ENCODE measurements at places on chromosomes 3 and 15.

- no peak for DNase-seq
Observed at GRCh38 chr15:99495430-99496301, 70.1 kb upstream of the MEF2A start.

- no peak for DNase-seq
Observed at GRCh38 chr3:188421151-188421821, 267.3 kb downstream of the LPP start.

DNA sequence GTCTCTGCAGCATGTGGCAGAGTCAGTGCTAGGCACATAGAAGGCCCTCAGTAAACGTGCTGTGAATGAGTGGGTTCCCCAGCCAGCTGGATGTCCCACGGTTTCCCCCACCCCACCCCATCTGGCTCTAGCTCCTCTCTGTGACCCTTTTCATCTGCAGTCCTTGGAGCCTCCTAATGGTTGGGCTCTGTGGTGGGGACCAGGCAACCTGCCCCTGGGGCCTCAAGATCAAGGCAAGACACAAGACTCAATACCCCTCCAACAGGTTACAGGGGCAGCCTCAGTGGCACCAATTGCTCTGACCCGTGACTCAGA lies 17.1 kb upstream of the CYP11A1 start:
- DNase-seq: no peak

DNA sequence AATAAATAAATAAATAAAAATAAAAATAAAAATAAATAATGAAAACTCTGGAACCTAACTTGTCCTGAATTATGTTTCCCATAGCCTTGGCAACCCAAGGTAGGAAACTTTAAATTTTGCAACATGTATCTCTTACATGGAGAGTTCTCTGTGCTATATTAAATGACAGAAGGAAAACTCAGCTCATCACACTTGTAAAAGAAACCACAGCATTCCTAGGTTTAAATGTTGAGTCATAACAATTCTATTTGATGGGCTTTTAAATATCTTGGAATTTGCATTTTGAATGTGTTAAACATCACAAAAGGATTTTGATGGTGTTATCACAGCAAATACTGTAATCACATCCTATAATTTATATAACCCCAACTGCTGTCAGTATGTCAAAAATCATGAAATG lies 144.2 kb downstream of the LRTM1 start:
- no peak for DNase-seq

GRCh38 chr15:63136742-63137141 lies 15.1 kb downstream of the LACTB start:
- DNase-seq: no peak

GRCh38 chr15:72866182-72866581 lies 82.6 kb upstream of the ADPGK start:
- no peak for DNase-seq

- DNase-seq: no peak
Observed at GRCh38 chr15:39255760-39256159, 325.1 kb upstream of the THBS1 start.

DNA sequence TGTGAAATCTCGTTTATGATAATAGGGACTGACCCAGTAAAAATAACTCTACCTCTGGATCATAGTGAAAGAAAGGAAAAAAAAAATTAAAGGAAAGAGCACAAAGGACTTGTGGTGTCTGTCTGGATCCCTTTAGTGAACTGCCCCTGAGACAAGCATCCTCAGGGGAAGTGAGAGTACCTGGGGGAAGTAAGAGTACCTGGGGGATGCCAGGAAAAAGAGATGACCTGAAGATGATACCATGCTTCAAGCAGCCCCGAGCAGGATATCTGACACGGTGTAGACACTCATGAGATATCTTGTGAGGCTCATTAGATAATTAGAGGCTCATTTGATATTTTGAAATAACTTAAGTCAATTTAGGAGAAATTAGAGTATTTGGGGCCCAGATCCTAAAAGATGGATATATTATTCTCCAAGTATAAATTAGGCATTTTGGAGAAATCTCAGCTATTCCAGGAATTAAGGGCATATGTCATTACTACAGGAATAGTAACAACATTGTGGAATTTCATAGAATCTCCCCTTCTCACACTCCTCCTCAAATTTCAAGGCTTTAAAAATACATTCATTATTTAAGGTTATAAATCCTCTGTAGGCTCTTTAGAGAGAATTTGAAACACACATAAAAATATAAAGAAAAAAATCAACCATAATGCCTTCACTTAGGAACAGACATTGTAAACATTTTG lies 36.3 kb upstream of the PSMD6 start:
- no peak for DNase-seq

DNA sequence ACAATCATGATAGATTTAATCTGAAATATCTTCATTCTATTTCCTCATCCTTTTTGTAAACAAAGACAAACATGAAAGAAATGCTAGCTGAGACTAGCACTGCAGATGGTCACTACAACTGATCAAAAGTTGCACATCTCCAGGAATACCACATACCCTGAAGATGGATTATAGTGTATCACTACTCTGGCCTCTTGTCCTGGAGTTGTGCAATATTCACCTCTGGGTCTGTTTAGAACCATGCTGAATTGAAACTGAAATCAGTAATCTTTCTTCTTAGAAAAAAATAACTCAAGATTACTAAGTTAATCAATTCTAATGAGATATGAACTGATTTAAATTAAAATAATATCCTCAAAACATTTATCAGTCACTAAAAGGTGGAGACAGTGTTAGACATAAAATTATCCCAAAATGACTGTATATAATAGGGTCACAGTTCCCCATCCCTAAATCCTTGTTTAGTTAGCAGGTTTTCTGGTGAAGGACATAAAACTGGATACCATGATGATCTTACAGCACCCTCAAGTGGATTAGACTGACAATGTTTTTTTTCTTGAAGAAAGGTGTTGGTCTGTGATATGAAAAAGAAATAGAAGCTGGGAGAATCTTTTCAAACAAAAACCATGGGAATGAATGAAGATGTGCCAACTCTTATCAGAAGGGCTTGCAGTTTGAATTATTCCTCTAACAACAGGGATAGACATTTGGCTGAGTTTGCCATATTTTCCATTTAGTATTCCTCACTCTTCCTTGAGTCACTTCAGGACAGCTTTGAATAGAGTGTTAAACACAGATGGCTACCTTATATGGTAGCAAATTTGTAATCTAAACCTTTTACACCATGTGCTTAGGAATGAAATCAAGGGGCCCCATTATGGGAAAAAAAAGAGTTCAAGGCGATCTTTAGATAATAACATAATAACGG lies 7.1 kb upstream of the TTC14 start:
- DNase-seq: no peak

DNA sequence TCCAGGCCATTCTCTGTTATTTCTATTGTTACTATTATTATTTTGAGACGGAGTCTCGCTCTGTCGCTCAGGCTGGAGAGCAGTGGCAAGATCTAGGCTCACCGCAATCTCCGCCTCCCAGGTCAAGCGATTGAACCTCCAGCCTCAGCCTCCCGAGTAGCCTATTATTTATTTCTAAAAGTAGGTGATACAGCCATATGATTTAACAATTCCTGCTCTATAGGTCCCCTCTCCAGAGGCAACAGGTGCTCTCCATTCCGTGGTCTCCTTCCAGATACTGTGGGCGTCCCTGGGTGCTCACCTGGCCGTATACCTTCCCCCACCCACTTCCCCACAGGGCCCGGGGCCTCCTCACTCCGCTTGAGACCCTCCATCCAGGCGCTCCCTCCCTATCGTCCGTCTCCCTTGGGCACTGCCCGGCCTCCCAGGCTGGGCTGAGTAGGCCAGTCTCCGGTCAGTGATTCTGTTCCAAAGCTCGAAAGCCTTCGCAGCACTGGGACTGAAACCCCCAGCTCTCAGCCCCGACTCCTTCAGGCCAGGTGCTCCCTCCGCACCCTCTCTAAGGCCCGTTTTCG lies 708 bp upstream of the PTPN23 start:
- no peak for DNase-seq

- peak; percentile 20 for DNase-seq
Observed at GRCh38 chr3:106566277-106566676, 697.5 kb upstream of the CBLB start.

DNA sequence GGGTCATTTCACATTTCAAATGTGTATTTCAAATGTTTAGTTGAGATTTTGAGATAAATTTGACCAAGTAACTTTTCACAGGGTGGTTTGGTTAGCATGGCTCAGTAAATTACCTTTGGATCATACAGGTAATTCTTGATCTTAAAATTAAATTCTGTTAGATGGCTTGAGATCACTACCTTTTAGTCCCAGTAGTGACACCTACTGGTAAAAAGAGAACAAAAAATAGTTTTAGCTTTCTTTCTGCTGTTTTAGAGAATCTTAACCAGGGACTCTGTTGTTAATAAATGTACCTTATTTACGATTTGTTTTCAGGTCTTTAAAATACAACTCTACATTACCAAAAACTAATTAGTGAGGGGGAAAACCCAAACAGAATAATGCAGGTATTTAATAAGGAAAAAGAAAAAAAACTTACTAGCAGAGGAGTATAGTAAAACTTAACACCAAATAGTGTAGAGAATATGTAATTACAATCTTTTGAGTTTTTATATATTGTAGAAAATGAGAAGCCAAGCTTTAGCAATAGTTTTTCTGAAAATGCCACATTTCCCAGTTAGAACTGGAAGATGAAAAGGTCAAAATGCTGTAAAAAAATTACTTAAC lies 620.3 kb upstream of the AGTR1 start:
- no peak for DNase-seq

- DNase-seq: no peak
Observed at GRCh38 chr3:37920156-37920699, 58.5 kb downstream of the CTDSPL start.

GRCh38 chr3:16482194-16482769 lies 31.2 kb downstream of the RFTN1 start:
- no peak for DNase-seq

- DNase-seq: no peak
Observed at GRCh38 chr3:4904811-4905695, 74.2 kb upstream of the BHLHE40 start.

DNA sequence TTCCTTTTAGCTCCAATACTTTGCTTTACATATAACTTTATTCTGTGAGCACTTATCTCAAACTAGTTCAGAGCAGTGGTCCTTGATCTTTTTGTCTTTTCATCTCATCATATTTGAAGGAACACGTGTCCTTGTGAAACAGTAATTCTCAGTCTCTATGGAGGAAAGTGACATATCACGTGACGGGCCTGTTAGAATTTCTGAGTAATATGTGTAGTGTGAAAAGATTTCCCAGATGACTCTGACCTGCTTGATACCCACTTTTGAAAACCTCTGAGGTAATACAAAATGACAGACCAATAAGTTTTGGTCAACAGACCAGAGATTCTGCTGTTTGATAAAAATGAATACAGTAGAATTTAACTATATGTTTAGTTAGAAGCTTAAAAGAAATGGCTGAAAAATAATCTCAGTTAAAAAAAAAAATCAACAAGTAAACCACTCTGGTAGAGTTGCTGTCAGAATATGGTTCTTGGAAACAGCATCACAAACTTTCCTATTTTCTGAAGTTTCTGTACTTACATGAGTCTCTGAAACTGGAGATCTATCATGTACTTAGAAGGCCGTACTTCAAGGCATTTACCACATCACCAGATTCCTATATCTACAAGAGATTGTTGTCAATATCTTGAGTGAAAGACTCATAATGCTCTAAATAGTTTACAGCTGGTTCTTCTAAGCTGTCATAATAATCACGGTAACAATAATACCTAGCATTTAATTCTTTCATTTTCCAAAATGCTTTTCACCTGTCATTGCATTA lies 590.2 kb upstream of the TBL1XR1 start:
- peak; percentile 42 for DNase-seq

- DNase-seq: peak; percentile 20
Observed at GRCh38 chr3:23726811-23727548, 78.8 kb upstream of the UBE2E1 start.

GRCh38 chr3:125375950-125376679 lies 990 bp upstream of the ZNF148 start:
- DNase-seq: no peak

- DNase-seq: no peak
Observed at GRCh38 chr3:128625409-128625945, 25.1 kb downstream of the RPN1 start.

- DNase-seq: no peak
Observed at GRCh38 chr3:180789774-180790173, 110.5 kb upstream of the CCDC39 start.

GRCh38 chr3:45322616-45323015 lies 65.8 kb upstream of the LARS2 start:
- no peak for DNase-seq

DNA sequence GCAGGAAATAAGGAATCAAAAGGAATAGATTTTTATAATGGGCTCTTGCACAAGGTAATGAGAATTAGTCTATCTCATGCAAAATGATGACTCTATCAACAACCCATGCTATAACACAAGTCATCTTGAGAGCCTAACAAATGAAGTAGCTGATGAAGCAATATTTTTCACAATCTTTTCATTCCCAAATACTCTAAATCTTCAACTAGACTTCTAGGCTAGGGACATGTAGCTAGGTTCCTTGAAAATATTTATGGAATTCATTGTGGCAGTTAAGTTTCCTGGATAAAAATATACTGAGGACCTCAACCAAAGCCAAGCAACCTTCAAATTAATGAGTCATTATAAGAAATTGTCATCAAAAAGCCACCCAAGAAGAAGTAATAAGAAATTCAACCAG lies 55.4 kb downstream of the DCBLD2 start:
- no peak for DNase-seq

- DNase-seq: no peak
Observed at GRCh38 chr15:42996871-42997270, 76.3 kb upstream of the TTBK2 start.

DNA sequence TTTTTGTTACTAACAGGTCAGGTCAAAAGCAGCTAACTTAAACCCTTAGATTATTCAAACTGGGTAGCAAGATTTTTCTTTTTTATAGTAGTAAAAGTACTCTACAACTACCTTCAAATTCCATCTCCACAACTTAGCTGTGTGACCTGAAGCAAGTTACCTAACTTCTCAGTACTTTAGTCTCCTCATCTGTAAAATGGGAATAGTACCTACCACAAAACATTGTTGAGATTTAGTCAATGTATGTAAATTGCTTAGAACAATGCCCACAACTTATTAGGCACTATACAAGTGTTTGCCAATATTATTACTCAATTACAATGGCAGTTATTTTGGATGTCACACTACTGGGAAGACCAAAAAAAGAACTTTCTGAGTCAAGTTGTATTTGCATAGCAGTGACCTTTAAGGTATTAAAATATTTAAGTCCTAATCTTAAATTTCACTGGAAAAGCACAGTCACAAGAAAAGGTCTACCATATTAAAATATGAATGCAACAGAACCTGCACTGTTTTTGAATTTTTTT lies 2.9 kb downstream of the TASOR start:
- no peak for DNase-seq

DNA sequence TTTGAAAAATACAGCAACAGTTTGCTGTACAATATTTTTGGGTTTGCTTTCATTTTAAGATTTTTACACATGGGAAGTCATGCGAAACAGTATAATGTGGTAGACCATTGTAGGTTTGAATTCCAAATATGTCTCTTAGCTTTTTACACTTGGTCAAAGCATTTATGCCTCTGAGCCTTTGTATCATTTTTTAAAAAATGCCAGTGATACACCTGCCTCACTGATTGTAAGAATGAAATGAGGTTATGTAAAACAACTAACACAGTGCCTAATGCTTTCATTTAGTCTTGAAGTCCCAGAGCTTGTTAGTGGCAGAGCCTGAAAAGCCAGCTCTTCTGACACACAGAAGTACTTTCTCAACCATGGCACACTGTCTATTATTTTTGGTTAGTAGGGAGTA lies 202.0 kb downstream of the UBE2E2 start:
- no peak for DNase-seq

Data from activated CD8-positive, alpha-beta T cell treated with anti-CD3 and anti-CD28 coated beads for 36 hours (primary cell).